KBM-7 (cell line): ENCODE measurements at places on chromosomes 6 and 20.

- DNase-seq, result no peak
These were observed 561 bp downstream of the KAT14 start for GRCh38 chr20:18138266-18138582.

- no peak for DNase-seq
These were observed 95.3 kb upstream of the RSPO3 start for GRCh38 chr6:127023001-127023778.

- no peak for DNase-seq
These were observed 62.3 kb upstream of the NKX2-2 start for GRCh38 chr20:21575981-21576740.

- DNase-seq, result no peak
These were observed 87.5 kb downstream of the PREX1 start for GRCh38 chr20:48740292-48740649.

DNA sequence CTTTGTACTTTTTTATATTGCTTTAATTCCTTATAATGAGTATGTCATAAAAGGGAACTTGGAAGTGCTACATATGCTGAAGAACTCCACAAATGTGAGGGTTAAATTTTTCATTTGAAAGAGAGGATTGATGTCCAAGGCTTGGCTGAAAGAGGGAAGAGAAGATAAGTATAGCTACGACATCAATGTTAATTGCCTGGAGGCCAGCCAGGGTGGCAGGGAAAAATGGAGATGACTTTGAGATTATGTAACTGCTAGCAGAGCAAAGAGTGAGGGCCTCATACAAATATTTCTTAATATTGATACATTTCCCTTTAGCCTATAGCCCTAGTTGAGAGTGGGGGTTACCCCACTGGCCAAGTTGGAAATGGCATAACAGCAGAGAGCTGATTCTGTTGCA is 24.8 kb upstream of the RIMS4 start:
- DNase-seq, result no peak

DNA sequence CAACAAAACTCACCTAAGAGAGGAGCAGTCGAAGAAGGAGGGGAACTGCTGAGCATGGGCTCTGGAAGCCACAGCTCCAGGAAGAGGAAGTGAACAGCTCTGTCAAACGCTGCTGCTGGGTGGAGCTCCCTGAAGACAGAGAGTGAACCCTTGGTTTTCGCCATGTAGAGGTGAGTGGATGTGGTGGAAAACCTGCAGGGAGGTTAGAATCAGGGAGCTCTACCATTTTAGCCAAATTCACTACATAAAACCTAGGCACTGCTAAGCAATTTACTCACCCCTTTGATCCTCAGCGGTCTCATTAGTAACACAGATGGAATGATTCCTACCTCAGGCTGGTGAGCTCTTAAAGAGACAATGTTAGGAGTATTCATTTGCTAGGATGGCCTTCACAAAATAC is 19.4 kb upstream of the TFAP2A start:
- peak; percentile 64 for DNase-seq

DNA sequence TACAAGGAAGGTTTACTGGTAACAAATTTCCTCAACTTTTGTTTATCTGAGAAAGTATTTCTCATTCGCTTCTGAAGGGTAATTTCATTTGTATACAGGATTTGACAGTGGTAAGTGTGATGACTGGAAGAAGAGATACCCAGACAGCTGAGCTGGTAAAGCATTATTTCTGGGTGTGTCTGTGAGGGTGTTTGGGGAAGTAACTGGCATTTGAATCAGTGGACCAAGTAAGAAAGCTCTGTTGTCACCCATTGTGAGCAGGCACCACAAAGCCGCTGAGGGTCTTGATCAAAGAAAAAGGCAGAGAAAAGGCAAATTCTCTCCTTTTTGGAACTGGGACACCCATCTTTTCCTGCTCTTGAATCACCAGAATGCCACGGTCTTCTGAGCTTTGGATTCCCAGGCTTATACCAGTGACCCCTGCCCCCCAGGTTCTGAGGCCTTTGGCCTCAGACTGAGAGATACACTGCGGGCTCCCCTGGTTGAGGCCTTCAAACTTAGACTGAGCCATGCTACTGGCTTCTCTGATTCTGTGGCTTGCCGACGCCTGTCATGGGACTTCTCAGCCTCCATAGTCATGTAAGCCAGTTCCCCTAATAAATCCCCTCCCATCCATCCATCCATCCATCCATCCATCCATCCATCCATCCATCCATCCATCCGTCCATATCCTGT is 10.5 kb upstream of the HUS1B start:
- no peak for DNase-seq

GRCh38 chr6:95948324-95948723 is 67.5 kb upstream of the FUT9 start:
- no peak for DNase-seq

DNA sequence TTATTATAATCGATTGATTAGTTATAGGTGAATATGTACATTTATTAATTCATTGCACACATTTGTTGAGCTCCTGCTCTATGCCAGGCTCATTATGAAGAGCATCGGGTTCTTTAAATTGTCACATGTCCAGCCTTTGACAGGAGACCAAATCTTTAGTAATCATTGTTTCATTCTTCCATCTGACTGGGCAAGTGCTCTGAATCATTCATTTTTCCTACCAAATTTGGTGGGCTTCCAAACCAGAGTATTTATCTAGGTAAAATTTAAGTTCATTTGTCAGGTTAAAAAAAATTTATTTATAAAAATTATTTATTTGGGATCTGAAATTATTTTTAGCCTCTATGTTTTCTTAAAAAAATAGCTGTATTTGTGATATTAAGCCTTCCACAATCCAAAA is 404.9 kb upstream of the MMS22L start:
- no peak for DNase-seq

DNA sequence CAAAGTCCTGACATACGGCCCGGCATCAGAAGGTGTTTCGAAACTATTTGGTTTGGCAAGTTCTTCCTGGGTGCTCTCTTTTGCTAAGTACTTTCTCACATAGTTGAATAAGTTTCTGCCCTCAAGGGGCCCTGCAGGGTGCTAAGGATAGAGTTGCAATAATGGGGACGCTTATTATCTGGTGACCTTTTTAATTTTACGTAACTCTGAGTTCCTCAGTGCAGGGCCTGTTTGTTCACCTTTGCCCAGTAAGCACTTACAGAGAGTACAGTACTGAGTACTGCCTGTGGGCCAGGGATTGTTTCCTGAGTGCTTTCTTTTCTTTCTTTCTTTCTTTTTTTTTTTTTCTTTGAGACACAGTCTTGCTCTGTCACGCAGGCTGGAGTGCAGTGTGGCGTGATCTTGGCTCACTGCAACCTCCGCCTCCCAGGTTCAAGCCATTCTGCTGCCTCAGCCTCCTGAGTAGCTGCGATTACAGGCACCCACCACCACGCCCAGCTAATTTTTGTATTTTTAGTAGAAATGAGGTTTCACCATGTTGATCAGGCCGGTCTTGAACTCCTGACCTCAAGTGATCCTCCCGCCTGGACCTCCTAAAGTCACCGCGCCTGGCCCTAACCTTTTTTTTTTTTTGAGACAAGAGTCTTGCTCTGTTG is 4.5 kb upstream of the PXMP4 start:
- DNase-seq, result no peak

- peak; percentile 32 for DNase-seq
These were observed 43.6 kb upstream of the IER3 start for GRCh38 chr6:30787954-30788353.

GRCh38 chr6:6201200-6201599 is 119.3 kb downstream of the F13A1 start:
- DNase-seq, result no peak

DNA sequence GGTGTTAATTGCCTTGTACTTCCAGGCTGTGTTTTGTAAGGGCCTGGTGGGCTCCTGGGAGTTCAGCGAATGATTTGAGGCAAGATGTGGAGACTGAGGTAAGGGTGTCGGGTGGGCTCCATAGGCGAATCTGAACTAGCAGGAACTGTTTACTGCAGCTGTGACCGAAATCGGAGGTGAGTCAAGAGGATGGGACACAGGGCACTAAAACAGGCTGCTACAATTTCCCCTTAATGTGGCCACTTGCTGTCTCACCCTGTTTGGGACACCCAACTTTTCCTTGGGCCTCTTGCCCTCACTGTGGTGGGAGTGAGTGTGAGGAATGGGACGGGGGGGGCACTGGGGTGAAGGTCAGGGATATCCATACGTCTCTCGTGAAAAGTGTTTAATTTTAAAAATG is 53.9 kb upstream of the MCUR1 start:
- no peak for DNase-seq

DNA sequence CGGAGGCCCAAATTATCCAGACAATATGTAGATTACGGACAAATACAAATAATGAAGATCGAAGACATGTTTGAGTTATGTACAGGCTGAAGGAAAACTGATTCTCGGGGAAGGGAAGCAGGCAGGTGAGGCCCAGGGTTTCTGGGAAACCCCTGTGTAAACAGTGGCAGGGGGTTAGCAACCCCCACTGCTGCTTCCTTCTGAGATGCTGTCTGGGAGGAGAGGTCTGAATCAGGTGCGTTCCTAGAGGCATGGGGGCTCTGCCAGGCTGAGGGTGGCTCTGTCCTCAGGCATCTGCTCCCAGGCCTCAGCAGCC is 7.2 kb upstream of the MDGA1 start:
- DNase-seq, result no peak

DNA sequence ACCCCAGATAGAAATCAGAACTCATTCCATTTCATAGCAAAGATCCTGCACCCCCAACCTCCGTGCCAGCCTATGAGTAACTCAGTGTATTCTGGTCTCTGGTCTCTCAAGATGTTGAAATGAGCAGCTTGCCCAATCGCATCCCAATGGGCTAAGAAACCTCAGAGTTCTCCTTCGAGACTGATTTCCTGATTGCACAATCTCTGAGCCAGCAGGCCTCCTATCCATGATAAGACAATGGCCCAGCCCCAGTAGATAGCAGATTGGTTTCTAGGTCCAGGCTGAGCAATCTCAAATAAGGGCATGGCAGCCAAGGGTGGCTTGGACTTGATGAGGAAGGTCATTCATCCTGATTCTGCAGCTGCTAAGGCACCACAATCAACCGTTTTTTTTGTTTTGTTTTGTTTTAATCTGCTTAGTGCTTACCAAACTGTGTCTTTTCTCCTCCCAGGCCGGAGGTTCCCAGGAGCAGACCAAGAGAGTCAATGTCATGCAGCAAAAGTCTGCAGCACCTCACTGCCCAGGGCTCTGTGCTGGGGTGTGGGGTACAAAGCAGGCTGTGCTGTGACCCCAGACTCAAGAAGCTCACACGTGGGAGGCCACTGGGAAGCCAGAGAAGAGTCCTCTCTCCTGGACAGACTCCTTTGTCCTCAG is 125.1 kb upstream of the NXT1 start:
- DNase-seq, result peak; percentile 69

GRCh38 chr20:2751347-2751877 is 49.0 kb downstream of the CPXM1 start:
- DNase-seq, result no peak

DNA sequence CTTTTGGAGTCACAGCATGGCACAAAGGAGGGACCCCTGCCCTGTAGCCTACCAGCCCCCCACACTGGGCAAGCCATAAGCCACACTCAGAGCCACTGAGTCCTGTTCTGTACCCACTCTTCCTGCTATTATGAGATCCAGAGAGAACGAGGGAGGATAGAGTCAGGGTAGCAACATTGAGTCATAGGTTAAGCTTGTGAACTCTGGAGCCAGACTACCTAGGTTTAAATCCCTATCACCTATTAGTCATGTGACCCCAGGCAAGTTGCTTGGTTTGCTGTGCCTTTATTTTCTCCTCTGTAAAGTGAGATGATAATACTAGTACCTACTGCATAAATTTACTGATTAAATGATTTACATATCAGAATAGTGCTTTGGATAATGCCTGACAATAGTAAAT is 540 bp downstream of the CNBD2 start:
- no peak for DNase-seq

DNA sequence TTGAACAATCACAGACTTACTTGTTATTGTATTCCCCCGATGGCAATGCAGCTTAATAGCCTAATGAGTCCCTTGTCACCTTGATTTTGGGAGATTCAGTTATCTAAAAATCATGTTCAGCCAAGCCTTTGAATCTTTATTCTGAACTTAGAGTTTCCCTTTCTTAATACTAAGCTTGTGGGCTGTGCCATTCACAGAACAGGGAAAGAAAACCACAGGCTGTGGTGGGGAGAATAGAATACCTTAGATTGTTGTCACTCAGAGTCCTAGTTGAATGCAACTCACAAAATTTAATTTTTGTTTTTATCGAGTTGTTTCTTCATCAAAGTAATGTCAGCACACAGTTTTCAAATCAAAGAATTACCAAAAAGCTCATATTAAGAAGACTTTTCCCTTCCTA is 37.4 kb downstream of the RFPL4B start:
- no peak for DNase-seq

GRCh38 chr20:9078826-9079731 is 10.2 kb downstream of the PLCB4 start:
- no peak for DNase-seq

GRCh38 chr6:129321303-129321702 is 388.7 kb downstream of the ARHGAP18 start:
- DNase-seq, result no peak

GRCh38 chr6:26304213-26304796 is 60.7 kb upstream of the BTN3A2 start:
- no peak for DNase-seq

DNA sequence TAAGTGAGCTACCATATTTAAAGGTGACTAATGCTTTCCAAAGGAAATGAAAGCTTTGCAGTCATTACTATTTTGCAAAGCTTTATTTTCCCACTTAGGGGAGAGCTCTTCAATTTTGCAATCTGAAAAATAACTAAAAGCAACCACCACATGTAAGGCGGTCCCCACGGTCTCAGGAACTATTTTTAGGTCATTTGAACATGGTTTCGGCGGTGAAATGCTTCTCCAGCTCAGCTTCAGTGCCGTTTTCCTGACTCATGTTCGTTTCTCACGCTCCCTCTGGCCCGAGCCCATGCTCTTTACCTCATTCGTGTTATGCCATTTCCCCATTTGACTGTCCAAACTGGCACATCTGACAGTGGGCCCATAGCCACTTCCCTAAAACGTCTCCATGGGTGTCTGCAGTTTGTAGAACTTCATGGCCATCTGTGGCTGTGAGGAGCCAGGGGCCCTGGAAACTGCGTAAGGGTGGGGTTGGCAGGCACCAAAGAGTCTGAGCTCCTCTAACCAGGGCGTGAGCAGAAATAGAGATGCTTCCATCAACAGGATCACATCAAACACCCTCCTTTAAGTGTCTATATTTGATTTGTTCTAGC is 46.5 kb downstream of the ADTRP start:
- DNase-seq, result peak; percentile 97

GRCh38 chr6:50030777-50031562 is 9.2 kb upstream of the DEFB110 start:
- peak; percentile 10 for DNase-seq

DNA sequence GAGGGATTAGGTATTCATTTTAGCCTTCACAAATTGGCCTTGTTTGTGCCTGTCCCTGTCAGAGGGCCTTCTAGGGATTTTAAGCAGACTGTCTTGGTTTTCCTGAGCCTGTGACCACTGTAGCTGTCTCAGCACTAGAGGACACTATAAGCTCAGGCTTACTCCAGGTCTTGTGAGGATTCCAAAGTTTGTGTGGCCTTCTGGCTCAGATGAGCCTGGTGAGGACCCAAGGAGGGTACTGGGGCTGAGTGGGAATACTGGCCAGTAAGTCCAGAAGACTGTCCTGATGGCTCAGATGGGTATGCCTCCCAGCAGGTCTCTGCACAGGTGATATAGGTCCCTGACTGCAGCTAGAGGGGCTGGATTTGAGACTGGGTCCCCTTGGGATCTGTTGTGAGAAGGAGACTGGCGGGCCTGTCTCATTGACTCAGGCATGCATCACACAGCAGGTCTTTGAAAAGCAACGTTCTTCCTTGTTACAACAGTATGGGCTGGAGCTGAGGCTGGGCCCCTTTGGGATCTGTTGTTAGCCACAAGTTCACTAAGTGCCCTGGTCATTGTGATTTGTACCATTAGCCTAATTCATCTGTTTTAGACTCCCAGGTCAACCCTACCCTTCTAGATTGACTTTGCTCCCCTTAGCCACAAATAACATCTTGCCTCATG is 26.3 kb upstream of the TFB1M start:
- DNase-seq, result no peak
